ENCODE measurements at places on chromosomes 12 and 14.

GRCh38 chr12:6771091-6771495, 1.2 kb upstream of the LAG3 start:
- no peak for DNase-seq

DNA sequence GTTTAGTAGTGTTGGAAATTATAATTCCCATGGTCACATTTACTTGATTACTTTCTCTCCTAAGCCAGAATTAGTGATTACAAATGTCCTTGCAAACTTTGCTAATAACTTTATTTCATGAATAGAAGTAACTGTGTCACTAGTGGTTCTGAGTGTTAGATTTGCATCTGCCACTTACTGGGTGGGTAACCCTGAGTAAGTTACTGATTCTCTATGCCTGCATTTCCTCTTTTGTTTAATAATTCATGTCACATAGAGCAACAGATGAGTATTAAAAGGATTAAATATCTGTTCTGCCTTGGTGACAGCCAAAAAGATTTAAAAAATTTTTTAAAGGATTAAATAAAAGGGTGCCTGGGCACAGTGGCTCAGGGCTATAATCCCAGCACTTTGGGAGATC, 78.6 kb downstream of the BHLHE41 start:
- DNase-seq: no peak

GRCh38 chr12:2451497-2451896, 343.3 kb upstream of the FKBP4 start:
- DNase-seq: no peak

- DNase-seq: no peak
Observed at GRCh38 chr14:105053996-105054395, 11.2 kb downstream of the GPR132 start.

- DNase-seq: no peak
Observed at GRCh38 chr12:20305470-20305869, 62.9 kb upstream of the PDE3A start.

DNA sequence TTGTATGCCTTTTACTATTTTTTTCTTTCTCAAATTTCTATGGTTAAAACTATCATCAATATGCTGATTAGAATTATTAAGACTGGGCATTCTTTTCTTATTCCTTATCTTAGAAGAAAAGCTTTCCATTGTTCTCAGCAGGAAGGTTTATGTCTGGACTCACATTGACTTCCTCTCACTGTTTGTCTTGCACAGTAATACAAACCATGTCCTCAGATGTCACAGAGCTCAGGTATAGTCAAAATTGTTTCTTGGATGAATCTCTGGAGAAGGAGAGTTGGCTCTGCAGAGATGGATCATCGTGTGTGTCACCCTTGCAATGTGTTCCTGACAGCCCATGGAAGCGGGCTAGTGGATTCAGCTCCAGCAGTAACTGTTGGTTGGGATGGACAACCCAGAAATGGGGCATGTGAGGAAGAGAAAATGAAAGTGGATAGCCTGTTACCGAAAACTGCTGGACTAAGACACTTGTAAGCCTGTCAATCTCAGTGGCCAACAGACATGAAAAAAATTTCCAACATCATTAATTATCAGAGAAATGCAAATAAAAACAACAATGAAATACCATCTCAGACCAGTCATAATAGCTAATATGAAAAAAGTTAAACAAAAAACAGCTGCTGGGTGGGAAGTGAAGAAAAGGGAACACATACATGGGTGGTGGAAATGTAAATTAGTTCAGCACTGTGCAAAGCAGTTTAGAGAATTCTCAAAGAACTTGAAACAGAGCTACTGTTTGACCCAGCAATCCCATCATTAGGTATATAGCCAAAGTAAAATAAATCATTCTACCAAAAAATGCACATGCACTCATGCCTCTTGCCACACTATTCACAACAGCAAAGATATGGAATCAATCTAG, 967.8 kb downstream of the TMEM121 start:
- DNase-seq: no peak

Measured in heart right ventricle (tissue), 16 donors.